Endothelial cell (in vitro differentiated cells): ENCODE measurements at places on chromosomes 16 and 17.

- DNase-seq = no peak
Observed at GRCh38 chr16:88681709-88682451, 4.4 kb downstream of the SNAI3 start.

- no peak for DNase-seq
Observed at GRCh38 chr16:84598360-84598759, 19.5 kb downstream of the COTL1 start.

DNA sequence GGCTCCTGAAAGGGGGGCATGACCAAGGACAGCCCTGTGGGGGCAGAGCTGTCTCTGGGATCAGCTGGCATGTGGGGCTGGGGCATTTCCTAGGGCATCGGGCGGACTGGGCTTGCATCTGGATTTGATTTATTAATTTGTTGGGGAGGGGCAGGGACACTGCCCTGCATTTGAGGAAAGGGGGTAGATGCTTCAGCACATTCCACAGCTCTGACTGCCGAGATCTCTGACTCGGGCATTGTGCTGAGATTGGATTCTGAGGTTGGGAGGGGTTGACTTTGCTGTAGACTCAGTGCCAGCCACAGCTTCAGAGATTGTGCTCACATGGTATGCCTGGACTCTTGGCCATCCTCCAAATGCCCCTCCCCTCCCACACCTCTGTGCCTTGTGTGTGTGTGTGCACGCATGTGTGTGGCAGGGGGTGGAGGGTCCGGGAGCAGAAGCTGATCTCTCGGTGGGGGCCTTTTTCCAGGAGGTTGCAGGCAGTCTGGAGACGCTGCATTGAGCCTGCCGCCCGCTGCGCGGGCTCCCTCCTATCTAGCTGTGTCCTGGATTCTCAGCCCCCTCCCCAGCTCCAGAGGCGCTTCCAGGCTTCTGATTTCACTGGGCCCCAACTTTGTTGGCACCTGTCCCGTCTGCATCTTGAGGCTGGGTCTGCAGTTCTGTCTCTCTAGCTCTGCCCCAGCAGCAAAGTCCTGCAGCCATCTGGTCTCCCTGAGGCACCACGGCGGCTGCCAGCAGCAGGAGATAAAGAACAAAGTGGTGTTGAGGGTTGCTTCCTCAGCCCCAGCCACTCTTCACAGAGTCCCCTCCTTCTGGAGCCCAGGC is 14.9 kb downstream of the IGFBP4 start:
- no peak for DNase-seq

DNA sequence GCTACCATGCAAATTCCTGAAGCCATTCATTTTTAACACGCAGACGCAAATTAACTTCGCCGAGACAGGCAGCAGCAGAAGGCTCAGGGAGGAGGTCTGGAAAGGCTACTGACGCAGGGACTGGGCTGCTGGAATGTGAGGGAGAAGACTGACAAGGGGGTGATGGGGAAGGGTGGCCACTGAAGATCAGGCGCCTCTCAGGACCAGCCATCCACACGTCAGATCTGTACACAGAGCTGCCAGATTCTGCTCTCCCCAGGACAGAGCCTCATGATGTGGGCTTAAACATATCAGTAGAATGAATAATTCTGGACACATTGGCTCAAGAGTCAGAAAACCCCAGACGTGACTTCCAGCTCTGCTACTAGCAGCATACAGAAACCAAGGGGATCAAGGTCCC is 25.6 kb upstream of the CLEC18B start:
- DNase-seq = no peak

DNA sequence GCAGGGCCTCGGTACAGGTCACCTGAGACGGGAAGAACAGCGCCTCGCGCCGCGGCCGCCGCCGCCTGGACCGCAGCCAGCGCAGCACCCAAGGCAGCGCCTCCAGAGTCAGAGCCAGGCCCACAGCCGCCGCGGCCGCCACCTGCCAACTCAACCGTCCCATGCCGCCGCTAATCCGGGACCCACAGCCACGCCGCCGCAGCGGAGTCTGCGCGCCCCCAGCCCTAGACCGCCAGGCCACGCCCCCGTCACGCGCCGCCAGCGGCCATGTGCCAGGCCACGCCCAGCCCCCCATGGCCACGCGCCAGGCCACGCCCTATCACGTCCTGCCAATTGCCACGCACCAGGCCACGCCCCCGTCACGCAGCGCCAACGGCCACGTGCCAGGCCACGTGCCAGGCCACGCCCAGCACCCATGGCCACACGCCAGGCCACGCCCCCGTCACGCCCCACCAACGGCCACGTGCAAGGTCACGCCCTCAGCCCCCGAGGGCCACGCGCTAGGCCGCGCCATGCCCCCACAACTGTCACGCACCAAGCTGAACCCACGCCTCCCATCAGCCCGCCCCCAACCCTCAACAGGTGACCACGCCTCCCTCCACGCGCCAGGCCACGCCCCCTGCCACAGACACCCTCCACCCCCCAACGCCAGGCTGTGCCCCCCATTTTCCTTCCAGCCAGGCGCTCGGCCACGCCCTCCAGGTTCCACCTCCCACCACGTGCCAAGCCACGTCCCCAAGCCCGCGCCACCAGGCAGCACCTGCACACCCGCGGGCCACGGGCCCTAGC is at the start of gene PLD6:
TSS of gene PLD6 (minus strand) at position 210 of the 789 bp plus-strand sequence. CDS start at position 163, 47 bp downstream.
- no peak for DNase-seq

- DNase-seq = no peak
Observed at GRCh38 chr17:78337244-78338109, 22.4 kb downstream of the SOCS3 start.

DNA sequence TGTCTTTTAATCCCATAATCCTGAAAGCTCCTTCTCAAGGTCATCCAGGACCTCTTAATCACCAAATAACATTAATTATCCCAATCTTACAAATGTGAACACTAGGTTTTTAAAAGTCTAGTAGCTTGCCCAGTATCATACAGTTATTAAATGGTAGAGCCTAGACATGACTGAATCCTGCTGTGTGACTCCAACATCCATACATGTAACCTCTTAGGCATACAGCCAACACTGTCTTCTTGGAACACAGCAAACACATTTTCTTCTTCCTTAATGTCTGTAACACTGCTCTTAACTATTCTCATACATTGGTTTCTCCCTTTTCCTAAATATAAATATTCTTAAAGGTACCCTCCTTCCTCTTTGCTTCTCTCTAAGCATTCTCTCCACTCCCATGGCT is 13.7 kb downstream of the BRIP1 start:
- no peak for DNase-seq

DNA sequence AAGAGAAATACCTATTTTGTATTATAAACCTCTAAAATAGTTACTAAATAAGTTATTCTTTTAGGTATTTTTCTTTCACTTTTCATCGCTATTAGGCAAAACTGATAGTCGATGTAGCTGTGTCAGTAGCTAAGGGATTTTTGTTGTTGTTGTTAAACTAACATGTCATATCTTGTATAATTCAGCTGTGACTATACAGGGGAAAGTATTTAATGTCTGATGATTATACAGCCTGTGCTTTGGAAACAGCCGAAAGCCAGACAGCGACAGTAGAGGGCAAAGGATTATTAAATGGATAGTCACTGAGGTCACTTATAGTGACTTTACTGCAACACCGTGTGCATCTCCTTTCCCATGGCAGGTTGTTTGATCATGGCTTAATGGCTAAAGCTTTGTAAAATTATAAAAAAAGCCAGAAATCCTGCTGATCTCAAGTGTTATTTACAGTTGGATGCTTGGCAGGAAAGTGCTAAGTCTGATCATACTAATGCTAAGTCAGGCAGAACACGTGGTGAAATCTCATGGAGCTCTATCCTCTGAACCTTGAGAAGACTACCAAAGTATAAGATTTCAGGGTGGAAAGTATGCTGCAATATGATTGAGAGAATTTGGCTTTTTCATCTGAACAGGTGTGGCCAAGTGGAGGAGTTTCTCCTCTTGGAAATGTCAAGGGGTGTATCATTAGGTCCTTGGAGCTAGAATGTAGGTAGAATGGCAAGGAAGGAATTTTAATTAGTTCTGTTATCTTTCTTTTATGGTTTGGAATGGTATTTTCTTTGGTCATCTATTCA is 88.4 kb downstream of the FTO start:
- DNase-seq = no peak

- DNase-seq = no peak
Observed at GRCh38 chr17:71503710-71504465, 616.9 kb upstream of the SOX9 start.

DNA sequence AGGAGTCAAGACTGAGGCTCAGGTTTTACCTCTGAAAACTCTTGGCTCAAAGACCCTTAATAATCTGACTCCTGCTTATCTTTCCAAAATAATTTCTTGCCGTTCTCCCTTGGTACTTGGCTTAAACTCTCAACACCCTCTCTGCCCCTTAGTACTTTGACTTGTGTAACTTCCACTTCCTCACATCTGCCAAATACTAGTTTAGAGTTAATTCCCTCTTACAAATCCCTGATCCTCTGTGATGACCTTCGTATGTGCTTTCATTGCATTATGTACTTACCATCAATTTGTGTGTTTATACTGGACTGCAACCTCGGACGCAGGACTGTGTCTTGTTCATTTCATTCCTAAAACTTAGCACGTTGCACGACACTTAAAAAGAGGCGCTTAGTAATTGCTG is 35.2 kb downstream of the ZNF207 start:
- no peak for DNase-seq

DNA sequence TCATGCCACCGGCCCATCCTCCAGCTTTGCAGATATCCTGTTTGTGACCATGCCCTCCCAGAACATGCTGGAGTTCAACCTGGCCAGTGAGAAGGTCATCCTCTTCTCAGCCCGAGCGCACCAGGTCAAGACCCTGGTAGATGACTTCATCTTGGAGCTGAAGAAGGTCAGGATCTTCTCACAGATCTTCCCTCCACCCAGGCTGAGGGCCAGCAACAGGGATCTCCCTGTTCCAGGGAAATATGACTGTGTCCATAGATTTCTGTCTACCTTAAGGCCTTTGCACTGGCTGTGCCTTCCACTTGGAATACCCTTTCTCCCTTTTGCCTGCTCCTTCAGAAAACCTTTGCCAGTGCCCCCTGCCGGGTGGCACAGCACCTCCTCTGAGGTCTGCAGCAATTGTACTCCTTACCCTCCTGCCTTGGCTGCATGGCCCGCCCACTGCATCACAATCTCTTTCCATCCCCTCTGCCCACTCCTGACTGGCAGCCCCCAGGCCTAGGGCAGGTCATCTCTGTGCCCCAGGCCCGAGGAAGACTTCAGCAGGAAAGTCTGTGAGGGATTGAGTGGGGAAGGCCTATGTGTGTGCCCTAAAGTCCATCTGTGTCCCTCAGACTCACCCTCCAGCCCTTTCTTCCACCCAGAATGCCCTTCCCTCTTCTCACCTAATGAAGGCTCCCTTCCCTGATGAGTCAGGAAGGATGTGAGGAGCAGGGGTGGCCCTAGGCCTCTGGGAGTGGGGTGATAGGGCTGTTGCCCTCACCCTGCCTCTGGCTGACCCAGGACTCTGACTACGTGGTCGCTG is 27.3 kb upstream of the ALKBH5 start:
- no peak for DNase-seq

GRCh38 chr16:19377864-19378263 is 39.8 kb upstream of the TMC5 start:
- DNase-seq = no peak

DNA sequence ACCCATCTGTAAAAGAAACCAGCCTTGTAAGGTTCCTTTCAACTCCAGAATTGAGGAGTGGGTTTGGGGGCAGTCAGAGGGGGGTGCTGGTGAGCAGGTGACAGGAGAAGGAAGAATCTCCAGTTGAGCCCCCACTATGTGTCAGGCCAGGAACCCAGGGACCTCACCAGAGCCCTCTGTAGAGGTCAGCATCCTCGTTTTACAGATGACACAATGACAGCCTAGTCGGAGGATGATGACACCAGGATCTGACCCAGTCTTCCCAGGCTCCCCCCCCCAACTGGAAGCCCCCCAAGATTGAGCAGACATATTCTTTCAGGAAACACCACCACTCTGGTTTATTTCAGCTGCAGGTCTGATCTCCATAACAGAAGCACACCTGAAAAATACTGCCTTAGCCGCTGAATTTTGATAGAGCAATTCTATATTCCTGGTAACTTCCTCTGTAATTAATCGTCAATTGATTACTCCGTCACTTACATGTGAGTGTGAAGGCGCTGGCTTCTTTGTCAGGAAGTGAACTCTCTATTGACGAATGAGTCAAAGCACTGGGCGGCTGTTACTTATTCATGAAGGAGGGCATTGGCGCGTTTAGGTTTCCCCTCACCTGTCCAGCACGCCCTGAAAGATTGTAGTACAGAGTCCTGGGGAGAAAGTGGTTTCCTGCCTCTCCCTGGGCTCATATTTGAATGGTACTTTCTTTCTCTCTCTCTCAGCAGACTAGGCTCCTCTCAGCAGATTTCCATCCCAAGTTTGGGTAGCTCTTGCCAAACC is 21.2 kb downstream of the SOCS3 start:
- DNase-seq = no peak

DNA sequence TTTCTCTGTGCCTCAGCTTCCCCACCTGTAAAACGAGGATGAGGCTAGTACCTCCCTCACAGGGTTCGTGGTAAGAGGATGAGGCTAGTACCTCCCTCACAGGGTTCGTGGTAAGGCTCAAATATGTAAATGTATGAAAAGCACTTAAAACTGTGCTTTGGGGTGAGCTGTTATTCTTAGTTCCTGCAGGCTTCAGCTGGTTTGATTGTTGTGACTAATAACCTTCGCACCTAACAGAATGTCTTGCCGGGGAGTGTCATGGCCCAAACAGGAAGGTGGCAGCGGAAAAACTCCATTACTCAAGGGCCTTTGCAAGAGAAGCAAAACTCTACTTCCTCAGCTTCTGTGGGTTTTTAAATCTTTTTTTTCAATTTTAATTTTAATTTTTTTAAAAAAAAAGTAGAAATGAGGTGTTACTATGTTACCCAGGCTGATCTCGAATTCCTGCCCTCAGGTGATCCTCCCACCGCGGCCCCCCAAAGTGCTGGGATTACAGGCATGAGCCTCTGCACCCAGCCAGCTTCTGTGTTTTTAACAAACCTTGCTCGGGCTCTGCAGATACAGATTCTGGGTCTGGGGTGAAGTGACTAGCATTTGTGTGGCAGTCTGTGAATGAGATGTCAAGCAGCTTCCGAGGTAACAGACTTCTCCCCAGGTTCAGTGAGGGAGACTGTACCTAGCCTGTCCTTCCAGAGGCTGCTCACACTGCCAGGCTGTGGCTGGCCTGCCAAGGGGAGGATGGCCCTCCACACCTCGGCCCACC is 103.0 kb downstream of the RAB11FIP4 start:
- DNase-seq = no peak

DNA sequence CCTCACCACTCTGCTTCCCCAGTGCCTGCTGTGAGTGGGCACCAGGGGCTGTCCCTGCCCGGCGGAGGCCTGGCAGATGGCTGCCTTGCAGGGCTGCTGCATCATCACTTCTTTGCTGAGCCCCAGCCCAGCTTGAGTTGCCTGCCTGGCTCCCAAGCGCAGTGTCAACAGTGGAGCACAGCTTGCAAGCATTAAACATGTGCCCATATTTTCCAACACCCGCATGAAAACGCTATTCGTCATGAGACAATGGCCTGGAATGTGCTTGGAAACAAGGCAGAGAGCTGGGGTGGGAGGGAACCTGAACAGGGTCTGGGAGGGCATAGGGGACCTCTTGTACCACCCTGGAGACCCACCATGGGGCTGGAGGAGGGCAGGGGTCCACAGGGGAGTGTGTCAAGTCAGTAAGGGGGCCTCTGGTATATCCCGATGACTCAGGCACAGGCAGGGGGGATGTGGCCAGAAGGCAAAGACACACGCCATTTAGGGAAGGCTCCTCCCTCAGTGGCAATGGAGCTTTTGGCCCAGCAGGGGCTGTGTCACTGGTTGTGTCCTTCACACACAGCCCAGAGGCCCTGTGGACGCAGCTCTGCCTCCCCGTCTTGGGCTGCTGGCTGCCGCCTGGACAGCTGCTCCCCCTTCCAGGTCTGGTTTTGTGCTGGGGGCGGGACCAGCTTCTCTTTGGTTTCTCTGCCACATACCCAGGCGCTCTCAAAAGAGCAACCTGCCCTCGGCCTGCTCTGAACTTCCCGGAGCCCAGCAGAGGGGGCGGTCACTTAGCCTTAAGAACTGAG is 17.4 kb upstream of the MTSS2 start:
- DNase-seq = peak; percentile 38
